CD4-positive, alpha-beta T cell treated with Interleukin-6 at 100 ng/mL for 8 hours (primary cell): ENCODE measurements at places on chromosomes 12 and 14.

DNA sequence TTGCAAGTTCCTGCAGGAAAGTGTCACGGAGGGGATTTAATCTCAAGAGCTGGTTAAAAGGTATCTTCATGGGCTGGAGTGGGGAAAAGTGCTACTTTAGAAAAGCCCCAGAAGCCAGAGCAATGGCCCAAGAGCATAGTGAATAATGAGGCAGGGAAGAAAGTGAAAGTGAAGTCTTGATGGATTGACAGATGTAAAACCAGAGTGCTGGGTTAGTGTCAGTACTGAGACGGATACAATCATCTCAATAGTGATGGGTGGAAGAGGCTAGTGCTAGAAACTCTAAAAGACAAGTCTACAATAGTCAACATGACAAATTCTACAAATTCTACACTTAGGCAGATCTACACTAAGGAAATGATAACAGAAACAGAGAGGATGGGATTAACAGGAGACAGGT, 68.1 kb downstream of the CIT start:
- DNase-seq: no peak

- DNase-seq: peak; percentile 87
Observed at GRCh38 chr14:105351920-105352851, 37.6 kb downstream of the PACS2 start.

- DNase-seq: no peak
Observed at GRCh38 chr12:107525063-107525718, 160.4 kb upstream of the PWP1 start.

DNA sequence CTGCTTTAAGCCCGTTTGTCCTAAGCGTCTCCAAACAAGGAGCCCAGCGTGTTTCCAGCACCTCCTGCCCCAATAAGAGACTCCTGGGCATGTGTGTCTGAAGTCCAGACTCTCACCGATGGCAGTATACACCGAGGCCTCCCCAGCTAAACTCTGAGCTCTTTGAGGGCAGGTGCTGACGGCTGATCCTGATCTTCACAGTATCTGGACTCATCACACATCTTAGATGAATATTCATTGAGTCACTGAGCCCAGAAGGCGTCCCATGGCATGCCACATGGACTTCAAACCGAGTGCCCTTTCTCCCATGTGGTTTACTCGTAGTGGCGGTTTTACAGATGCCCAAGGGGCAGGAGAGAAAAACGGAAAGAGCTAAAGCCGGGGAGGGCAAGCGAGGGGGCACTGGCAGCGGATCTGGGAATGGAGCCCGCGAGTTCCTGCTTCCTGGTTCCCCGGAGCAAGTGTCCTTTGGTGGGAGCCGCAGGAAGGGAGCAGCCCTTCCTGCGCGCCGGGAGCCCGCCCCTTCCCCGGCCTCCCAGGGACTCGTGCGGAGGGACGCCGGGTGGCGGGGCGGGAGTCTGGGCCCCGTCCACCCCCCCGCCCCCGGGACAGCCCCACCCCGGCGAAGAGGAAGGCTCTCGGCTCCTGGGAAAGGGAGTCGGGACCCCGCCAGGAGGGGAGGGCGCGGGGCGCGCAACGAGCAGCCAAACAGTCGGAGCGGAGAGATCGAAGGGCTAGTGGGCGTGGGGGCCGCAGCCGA, 585 bp upstream of the TEAD4 start:
- DNase-seq: no peak

- DNase-seq: no peak
Observed at GRCh38 chr14:74140374-74140850, 55.7 kb downstream of the LIN52 start.

DNA sequence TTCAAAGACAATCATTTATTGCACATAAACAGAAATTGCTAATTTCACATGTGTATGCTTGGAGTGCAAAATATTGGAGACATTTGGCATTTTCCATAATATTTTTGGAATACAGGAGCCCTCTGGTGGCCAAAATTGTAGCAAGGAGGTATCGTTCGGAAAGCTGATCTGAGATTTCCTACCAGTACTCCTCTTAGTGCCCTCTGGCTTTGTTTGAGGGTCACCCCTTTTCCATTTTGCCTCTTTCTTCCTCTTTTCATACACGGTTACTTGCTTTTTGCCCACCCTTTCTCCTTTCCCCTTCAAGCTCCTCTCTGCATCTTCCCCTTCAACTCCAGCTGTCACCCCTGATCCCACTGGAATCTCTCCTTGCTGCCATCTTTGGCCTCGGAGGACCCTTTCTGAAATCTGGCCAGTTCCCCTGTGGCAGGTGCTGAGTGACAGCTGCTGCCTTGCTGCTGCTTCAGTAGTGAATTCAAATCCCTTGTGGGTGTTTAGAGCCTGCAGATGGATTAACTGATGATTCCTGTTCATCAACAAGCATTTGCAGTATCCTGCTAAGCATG, 164.6 kb upstream of the PARP11 start:
- peak; percentile 15 for DNase-seq

- DNase-seq: no peak
Observed at GRCh38 chr14:89331398-89331797, 85.6 kb downstream of the FOXN3 start.
